Common myeloid progenitor, CD34-positive (primary cell): ENCODE measurements at places on chromosomes 6 and 20.

GRCh38 chr6:131382631-131383030 lies 190.4 kb upstream of the ARG1 start:
- no peak for DNase-seq

GRCh38 chr20:38873050-38873581 lies 53.1 kb upstream of the FAM83D start:
- no peak for DNase-seq

DNA sequence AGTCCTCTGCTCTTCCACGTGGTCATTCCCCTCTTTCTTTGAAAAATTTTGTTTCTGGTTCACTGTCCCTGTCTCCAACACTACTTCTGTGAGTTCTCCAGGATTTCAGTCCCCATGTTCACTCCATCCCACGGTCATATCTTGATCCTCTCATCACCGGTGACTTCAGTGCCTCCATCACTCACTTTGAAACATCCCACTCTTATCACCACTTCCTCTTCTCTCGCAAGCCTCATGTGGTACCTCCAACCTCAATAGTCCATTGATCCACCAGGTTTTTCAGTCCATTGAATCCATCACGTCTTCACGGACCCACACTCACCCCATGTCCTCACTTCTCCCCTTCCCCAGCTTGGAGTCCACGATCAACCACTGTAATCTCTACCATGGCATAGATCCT lies 64.8 kb downstream of the CARMIL1 start:
- no peak for DNase-seq

- peak; percentile 66 for DNase-seq
These were observed 92.9 kb downstream of the TFAP2C start for GRCh38 chr20:56722042-56722441.

DNA sequence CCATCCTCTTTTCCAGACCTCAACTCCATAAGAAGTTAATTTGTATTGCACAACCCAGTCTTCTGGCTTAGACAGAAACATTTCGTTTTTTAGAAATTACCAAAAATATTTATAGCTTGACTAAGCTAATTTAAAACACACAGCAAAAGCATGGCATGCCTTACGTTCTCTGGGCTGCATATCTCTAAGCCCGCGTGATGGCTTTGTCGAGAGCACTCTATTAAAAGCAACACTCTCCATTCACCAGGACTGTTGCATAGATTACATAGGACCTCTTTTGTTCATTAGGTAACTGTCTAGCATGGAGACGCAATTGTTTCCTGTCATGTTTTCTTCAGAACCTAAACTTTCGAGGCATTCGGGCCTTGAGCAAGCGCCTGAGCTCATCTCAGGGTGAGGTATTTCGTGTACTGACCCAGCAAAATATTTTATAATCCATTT lies 104.5 kb downstream of the IBTK start:
- no peak for DNase-seq

GRCh38 chr20:49608752-49609670 lies 41.1 kb upstream of the PTGIS start:
- DNase-seq: peak; percentile 79

GRCh38 chr20:5153612-5154542 lies 27.1 kb downstream of the CDS2 start:
- DNase-seq: no peak

GRCh38 chr20:32457479-32457986 lies 99.4 kb downstream of the ASXL1 start:
- DNase-seq: no peak

DNA sequence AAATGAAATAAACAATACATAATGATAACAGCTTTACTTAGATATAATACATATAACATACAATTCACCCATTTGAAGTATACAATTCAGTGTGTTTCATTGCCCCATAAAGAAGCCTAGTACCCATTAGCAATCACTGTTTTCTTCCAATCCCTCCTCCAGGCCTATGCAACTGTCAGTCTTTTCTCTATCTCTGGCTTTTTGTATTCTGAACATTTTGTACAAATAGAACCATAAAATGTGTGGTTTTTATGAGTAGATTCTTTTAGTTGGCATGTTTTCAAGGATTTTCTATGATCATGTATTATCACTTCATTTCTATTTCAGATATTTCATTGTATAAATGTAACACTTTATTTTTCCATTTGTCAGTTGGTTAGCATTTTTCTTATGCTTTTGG lies 54.6 kb upstream of the MYO6 start:
- DNase-seq: no peak

DNA sequence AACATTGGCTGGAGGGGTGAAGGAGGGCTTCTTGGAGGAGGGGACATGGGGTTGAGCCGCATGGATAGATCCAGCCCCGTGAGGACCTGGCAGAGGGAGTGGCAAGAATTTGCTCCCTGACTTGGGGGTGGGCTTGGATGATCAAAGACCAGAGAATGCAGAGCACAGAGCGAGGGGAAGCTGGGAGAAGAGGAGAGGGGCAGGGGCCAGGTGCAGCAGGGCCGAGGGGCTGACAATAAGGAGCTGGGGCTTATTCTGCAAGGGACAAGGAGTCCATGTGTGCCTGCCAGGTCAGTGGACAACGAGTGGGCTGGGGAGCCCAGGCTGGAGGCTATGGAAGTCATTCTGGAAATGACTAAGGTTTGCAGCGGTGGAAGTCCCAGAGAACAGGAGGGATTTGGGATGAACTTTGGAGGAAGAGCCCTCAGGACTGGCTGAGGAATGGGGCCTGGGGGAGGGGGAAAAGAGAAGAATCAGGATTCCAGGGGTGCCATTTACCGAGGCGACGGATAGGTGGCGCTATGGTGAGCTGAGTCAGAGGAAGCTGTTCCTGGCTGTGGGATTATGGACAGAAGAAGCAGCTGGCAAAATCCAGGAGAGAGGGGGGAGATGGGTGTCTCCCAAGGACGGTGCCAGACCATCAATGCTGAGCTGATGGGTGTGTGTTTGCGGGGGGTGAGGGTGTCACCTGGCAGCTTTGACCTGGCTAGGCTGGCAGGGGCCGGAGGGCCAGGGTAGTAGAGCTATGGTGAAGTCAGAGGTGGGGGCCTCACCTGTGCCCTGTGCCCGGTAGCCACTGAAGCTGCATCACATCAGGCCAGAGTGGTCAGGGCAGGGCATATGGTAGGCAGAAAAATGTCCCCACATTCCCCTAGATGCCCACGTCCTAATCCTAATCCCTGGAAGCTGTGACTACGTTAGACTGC lies 7.8 kb downstream of the KCNG1 start:
- peak; percentile 9 for DNase-seq

DNA sequence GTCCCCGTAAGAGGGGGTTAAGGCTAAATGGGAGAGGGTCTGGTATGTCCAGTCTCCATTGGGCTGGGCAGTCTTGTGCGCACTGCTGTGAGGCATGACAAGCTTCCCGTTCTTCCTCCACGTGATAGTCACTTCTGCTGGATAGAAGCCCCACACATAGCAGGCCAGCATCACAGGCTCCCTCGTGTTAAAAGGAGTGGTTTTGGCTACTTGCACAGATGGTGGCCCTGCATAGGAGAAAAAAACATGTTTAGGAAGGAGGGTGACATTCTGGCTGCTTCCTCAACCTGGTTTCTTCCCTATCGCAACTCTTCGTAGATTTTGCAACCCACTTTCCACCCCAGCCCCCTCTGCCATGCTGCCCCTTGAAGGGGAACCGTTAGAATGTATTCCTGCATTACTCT lies 3.6 kb downstream of the HLA-DMB start:
- no peak for DNase-seq

DNA sequence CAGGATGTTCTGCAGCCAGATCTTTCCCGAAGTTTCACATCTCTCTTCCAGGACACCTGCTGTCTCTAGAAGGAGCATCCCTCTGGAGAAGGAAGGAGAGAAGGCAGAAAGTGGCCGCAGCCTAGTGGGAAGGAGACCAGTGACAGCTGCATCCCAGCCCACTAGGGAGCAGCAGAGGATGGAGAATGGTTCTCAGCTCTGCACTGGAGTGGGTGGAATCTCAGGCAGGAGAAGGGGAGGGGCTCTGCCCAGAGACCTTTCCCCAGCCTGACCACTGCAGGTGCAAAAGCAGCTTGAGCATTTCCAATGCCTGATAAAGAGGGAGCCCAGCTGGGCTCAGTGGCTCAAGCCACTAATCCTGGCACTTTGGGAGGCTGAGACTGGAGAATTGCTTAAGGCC lies 32.3 kb downstream of the NCR2 start:
- DNase-seq: peak; percentile 56

GRCh38 chr6:90502381-90502780 lies 84.5 kb downstream of the MAP3K7 start:
- DNase-seq: no peak

- no peak for DNase-seq
These were observed 157.2 kb downstream of the SIM1 start for GRCh38 chr6:100307561-100307960.

DNA sequence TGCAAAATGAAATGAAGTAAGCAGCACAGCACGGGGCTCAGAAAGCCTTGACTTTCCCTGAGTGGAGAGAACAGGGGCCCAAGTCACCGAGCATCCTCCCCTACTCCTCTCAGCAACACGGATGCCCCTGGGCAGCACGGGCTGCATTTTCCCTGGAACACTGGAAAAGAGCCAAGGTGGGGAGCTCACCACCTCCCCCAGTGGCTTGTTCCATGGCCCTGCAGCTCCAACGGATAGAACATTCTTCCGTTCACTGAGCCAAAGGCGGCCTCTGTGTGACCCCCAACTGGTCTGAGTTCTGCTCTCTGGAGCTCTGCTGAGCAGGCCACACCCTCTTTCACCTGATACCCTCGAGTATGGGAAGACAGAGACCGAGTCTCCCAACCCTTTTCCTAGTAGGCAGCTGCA lies 20.8 kb upstream of the EMILIN3 start:
- no peak for DNase-seq

DNA sequence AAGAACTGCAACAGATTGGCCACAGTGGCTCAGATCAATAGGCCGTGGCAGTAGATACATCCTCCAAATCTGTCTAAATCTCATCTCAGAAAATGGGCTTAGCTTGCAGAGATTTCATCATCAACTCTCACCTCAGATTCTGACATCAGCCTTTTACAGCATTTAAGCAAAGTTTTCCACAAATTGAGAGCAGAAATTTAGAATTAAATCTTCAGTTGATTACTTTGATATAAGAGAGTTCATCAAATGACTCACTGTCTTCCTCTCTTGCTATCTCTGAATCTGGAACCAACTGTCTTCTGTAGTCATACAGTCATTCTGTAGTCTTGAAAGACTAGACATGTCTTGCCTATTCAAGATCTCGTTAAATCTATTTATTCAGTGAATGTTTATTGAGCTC lies 45.2 kb upstream of the CTAGE9 start:
- DNase-seq: no peak

DNA sequence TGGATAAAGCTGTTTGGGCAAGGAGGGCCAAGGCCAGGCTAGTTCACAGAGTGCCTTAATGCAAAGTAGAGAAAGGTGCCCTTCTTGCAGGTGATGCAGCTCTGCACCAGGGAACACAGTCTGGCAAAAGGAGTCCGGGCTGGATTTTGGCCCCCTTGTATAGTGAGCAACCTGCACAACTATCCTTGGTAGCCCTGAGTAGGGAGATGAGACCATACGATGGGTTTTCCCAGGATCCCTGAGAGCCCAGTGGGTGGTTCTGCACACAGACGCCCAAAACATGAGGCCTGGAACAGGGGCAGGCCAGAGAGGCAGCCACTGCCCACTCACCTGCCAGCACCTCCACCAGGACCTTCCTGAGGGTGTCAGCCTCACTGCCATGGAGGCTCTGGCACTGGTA lies 2.0 kb downstream of the TREM2 start:
- no peak for DNase-seq

- DNase-seq: no peak
These were observed 24.7 kb downstream of the FNDC1 start for GRCh38 chr6:159193923-159194322.

DNA sequence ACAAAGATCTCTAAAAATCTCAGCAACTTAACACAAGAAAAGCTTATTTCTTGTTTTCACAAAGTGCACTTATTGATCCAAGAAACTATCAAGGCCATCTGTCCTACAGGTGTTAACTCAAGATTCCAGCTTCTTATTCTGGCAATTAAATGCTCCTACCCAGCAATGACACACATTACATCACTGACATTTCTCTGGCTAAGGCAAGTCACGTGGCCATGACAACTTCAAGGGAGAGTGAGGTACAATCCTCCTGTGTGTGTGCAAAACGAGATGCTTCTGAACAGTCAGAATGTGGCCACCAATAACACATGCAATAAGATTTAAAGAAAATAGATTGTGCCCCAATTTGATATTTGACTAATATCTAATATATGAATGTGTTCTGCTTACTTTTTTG lies 169.3 kb upstream of the BTBD3 start:
- DNase-seq: no peak
